Motor neuron (in vitro differentiated cells): ENCODE measurements at places on chromosomes 12 and 14. TPM values are rescaled to one million over a fixed set of nuclear protein-coding genes. Genes with fewer than 3 reads are reported as not detected.

GRCh38 chr12:95202691-95203486 is 14.4 kb downstream of the FGD6 start:
- no peak for ATAC-seq

DNA sequence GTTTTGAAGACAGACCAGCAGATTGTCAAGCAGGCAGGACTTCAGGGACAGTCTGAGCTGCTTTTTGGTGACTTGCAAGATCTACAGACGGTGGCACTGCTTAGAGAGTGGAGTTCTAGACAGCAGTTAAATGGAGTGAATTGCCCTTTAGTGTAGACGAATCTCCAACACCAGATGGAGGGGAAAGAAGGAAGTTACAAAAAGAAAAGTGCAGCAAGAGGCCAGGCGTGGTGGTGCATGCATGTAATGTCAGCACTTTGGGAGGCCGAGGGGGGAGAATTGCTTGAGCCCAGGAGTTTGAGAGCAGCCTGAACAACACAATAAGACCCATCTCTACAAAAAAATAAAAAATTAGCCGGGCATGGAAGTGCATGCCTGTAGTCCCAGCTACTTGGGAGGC is 8.4 kb upstream of the HHIPL1 start:
- no peak for ATAC-seq

DNA sequence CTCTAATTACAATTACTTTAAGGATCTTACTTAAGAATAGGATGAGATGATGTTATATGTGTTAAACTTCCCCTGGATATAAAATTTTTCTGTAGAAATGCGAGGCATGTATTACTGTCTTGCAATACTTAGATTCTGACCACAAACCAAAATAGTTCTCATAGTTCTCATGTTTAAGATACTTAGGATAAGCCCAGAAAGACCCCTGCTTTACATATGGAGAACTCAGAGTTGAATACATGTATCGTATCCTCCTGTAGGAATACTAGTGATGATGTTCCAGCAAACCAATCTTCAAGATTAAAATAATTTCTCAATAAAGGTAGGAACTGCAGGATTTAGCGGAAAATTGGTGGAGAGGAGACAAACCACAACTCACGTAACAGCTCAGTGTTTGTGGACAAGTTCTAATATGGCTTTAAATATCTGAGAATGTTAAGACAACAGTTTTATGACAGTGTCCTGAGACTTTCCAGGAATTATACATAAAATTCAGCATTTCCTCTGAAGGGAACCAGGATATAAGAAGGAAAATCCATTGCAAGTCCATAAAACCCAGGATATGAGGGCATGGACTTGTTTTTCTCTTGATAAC is 114.7 kb upstream of the CRY1 start:
- ATAC-seq, result no peak

The DBX2 gene
- 0.11 TPM in 1 of 2 replicates, not detected in the other for total RNA-seq

The BCL2L14 gene
- 1.1 TPM in 2 replicates for total RNA-seq

The PARPBP gene
- 17.3 and 17.8 TPM in 2 replicates for total RNA-seq
